ENCODE measurements at places on chromosomes 1 and 21.

DNA sequence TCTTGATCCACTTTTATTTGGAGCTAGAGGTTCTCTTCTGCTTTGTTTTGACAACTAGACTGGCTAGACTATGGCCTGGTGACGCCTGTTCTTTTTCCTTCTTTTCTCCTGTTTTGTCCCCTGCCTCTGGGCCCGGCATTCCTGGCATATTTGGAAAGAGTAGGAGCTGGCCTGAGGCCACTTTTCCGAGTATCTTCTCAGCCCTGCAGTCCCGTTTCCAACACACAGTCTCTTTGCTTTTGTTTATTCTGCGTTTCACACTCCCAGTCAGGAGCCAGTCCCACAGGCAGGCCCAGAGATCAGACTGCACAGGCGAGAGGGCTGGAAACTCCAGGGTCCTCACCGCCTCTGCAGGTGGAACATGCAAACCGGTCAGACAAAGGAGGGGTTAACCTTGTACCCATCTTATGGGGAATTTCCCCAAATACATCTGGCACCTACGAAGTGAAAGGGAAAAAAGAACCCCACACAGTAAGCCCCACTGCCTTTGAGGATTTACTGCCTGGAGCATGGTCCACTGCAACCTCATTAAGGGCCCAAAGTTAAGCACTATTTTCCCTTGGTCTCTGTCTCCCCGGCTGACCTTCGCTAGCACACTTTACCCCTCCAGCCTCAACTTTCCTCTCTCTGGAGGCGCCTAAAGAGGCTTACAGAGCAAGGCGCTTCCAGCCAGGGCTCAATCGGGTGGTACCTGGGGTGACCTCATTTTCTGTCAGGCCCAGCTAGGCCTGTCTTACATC, 141.1 kb downstream of the TOMM20 start:
- peak; percentile 76 for DNase-seq

DNA sequence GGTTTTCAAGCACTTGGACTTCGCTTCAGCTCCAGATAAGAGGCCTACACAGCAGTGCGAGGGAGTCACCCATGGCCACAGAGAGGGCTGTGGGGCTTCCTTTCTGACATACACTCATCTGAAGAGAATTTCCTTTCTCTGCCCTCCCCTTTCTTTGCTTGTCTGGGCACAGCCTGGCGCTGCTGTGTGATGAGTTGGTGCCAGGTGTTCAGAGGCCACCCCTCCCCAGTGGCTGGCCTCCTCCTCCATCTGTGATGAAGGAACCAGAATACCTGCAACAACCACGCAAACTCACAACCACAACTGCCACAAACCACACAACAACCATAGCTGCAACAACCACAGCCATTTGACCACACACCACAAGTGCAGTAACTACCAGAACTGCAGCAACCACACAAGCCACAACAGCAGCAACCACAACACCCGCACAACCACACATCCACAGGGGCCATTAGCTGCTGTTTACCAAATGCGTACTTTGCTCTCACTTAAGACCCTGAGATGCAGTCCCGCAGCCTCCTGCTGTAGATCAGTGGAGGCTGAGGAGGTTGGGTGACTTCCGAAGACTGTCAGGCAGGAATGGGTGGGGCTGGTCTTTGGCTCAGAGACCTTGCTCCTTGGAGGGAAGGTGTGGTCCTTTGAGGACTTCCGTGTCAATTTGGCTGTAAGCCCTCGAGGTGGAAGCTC, 71.1 kb downstream of the IER5 start:
- DNase-seq: no peak

GRCh38 chr1:3771108-3772026, 1.2 kb upstream of the SMIM1 start:
- peak; percentile 53 for DNase-seq

GRCh38 chr1:10575616-10576015, 100.9 kb downstream of the PEX14 start:
- no peak for DNase-seq

- no peak for DNase-seq
Observed at GRCh38 chr1:152021569-152021968, 15.2 kb downstream of the S100A11 start.

GRCh38 chr1:117568999-117569398, 36.8 kb upstream of the TENT5C start:
- no peak for DNase-seq

- DNase-seq: no peak
Observed at GRCh38 chr1:68706639-68707317, 209.9 kb upstream of the DEPDC1 start.

DNA sequence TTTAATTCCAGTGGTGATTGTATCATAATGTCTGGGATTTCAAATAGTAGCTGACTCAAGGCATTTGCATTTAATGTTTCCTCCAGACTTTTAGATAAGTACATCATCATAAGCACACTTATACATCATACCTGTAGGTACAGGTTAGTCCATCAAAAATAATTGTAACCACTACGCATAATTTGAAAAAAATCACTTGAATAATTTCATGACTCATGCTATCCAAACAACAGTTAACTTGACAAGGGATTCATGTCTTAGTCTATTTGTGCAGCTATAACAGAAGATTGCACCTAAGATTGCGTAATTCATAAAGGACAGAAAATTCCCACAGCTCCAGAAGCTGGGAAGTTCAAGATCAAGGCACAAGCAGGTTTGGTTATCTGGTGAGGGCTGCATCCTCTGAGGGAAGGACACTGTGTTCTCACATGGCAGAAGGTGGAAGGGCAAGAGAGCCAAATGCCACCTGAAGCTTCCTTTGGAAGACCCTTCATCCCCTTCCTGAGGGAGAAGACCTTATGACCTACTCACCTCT, 801.7 kb upstream of the BRINP3 start:
- no peak for DNase-seq

- no peak for DNase-seq
Observed at GRCh38 chr1:43651188-43651587, 1.2 kb downstream of the KDM4A start.
